Hair follicular keratinocyte (primary cell): ENCODE measurements at places on chromosomes 12 and 14. TPM values are rescaled to one million over a fixed set of nuclear protein-coding genes. Genes with fewer than 3 reads are reported as not detected.

Gene SLC10A1
- not detected in 2 replicates for total RNA-seq

Gene MSRB3
- total RNA-seq = 8.3 and 11.8 TPM in 2 replicates

Gene ACOT4
- 1.3 and 1.6 TPM in 2 replicates for total RNA-seq

Gene PDZRN4
- total RNA-seq = not detected in 2 replicates

Gene GPR68
- 5.0 and 5.4 TPM in 2 replicates for total RNA-seq

Gene INHBC
- not detected in 2 replicates for total RNA-seq
